Activated CD8-positive, alpha-beta memory T cell treated with anti-CD3 and anti-CD28 coated beads for 24 hours (primary cell): ENCODE measurements at places on chromosomes 6 and 20.
A peak's percentile ranks its signal among the peaks of the same experiment; 100 is the strongest.

DNA sequence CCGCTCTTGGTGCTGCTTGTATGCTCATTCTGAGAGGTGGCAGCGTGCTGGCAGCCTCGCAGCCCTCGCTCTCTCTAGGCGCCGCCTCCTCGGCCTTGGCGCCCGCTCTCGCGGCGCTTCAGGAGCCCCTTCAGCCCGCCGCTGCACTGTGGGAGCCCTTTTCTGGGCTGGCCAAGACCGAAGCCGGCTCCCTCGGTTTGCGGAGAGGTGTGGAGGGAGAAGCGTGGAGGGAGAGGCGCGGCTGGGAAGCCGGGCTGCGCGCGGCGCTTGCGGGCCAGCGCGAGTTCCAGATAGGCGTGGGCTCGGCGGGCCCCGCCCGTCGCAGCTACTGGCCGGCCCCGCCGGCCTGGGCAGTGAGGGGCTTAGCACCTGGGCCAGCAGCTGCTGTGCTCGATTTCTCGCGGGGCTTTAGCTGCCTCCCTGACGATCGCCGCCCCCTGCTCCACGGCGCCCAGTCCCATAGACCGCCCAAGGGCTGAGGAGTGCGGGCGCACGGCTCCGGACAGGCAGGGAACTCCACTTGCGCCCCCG, 19.5 kb upstream of the FAM8A1 start:
- DNase-seq, result peak; percentile 69

DNA sequence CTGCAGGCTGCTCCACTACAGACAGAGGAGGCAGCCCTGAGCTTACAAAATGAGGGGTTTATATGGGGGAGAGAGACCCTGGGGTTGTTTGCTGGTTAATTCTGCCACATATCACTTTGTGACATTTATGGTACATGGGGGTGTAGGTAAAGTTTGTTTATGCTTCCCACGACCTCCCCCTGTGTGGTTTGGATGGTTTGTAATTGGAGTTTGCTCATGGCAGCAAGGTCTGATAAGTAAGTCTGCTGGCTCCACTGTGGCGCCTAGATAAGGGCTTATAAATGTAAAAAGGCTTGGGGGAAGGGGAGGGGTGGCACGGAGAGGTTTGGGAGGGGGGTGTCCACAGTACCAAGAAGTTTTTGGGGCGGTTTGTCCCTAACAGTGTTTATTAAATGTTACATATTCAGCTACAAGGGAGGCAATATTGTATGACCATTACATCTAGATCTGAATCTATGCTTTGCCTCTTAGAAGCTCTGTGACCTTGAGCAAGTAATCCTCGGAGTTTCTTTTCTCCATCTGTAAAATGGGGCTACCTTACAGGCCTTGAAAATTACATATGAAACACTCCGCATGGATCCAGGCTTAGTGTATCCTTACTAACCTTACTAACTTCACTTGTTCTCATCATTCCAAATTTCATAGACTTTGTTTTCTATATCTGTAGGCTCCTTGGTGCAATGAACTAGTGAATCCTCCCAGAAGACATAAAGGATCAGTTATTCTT, 204.8 kb upstream of the NOX3 start:
- no peak for DNase-seq

GRCh38 chr20:2658414-2659354, 5.3 kb downstream of the IDH3B start:
- DNase-seq, result peak; percentile 74

DNA sequence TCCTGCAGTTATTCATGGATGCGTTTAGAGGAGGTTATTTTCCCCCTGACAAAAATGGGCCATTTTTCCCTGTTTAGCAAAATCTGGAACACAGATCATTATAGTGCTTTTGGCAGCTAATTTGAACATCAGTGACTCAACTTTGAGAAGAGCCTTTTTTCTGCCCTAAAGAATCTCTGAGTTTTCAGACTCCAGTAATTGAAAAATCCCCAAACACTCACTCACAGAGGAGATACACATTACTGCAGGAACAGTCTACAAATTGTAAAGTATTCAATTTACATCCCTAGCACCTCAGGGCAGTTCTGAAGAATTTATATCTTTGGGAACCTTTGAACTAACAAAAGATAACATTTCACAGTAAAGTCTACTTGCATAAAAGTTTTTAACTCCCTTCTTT, 966.6 kb upstream of the SLC35B3 start:
- DNase-seq, result no peak

- DNase-seq, result no peak
Measured at GRCh38 chr6:11606332-11606731, 68.8 kb downstream of the TMEM170B start.

DNA sequence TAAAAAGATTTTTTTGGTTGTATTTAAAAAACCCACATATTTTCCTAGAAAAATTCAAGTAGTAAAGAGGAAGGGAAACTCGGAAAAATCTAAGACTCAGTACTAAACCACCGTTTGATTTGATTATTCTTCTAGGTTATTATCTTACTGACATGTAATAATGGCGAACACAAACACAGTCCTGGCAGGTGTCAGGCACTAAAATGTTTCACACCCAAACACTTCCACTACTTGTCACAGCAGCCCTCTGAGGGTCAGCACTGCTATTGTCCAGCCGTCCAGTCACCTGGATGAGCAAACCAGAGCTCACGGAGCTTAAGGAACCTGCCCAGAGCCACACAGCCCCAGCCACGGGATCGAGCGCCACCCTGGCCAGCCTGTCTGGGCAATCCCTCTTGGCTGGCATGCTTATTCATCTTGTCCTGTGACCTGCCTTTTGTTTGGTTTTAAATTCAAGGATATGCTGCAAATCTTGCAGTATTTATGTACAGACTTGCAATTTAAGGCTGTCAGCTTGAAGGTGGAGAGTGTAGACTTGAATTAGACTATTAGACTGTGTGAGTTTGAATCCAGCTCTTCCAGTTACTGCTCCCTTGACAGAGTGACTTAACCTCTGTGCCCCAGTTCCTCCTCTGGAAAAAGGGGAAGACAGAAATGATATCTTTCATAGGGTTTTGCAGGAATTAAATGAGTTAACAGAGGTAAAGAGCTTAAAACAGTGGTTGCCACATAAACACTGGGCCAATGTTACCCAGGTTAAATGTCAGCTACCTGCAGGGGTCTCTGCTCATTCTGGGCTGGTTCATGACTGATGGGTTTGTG, 82.2 kb downstream of the CDYL start:
- no peak for DNase-seq

DNA sequence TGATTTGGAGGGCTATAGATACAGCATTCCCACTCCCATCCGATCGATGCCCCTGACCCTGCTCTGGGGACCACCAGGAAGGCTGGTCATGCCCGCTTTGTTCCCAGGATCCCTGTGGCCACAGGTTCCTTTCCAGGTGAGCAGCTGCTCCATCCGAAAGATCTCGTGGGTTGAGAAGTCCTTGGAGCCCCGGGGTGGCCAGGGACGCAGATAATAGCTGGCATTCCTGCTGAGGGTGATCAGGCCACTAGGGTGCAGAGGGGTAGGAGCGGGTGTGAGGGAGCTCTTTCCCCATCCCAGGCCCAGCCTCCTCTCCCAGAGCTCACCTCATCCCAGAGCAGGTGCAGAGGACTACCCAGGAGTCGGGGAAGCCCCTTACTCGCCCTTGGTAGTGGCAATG, 7.4 kb downstream of the ADAM33 start:
- DNase-seq, result no peak

GRCh38 chr20:953742-954141, 37.6 kb upstream of the ANGPT4 start:
- no peak for DNase-seq

- DNase-seq, result no peak
Measured at GRCh38 chr6:5315881-5316280, 54.6 kb downstream of the FARS2 start.

GRCh38 chr6:113619077-113619476, 238.1 kb upstream of the MARCKS start:
- no peak for DNase-seq

GRCh38 chr20:21615617-21616080, 89.8 kb upstream of the PAX1 start:
- DNase-seq, result peak; percentile 69

DNA sequence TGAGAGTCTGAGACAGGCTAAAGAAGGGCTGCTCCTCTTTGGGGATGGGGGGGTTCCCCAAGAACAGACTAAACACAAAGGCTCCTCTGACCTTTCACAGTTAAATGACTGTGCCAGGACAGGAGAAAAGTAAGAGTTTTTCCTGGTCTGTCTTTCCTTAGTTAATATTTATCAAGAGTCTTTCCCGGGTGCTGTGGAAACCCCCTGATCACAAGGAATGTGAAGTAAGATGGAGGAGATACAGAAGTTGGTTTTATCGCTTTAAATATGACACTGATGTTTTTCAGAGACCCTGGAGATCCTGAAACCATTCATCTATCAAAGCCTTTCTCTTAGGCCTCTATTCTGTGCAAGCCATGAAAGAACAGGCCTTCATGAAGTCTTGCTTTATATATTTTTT, 105.8 kb downstream of the RNF144B start:
- no peak for DNase-seq

- DNase-seq, result no peak
Measured at GRCh38 chr6:131838051-131838450, 30.2 kb downstream of the ENPP1 start.

- DNase-seq, result no peak
Measured at GRCh38 chr20:2619961-2620595, 32.4 kb upstream of the NOP56 start.

- DNase-seq, result no peak
Measured at GRCh38 chr6:138428944-138429598, 25.0 kb downstream of the HEBP2 start.

DNA sequence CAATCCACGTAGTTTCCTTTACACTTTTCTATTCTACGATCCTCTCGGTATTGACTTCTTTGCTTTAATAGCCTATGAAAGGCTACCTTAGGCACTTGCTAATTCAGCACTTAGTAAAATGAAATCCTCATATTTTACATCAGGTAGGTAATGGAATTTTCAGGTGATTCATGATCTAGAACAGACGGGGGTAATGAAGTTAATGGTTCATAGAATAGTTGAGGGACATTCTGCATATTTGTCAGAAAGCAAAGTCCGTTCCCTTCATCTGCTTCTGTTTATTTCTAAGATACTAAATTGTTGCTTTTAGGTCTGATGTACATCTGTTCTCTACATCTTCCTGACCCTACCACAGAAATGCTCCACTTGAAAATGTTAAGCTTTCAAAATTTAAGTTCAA, 431.7 kb downstream of the CDKAL1 start:
- DNase-seq, result no peak

DNA sequence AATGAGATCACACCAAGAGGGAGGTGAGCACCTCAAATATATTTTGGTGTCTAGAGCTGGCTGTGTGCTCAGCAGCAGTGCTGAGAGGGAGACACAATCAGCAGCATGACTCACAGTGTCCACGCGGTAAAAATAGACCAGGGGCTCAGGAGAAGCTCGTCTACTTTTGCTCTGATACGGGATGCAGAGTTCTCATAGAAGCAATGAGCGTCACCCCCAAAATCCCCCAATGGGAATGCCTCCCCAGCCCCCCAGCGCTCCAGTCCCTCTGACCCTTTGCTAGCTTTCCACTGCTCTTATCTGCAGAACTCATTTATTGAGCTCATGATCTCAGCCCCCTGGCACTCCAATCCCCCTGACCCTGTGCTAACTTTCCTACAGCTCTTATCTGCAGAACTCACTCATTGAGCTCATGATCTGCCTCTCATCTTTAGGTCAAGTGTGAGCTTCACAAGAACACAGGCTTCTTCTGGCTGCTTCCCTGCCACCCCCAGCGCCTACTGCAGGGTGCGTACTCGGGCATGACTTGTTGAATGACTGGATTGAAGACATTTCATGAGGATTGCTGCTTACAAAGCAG, 34.0 kb downstream of the SYNDIG1 start:
- no peak for DNase-seq

DNA sequence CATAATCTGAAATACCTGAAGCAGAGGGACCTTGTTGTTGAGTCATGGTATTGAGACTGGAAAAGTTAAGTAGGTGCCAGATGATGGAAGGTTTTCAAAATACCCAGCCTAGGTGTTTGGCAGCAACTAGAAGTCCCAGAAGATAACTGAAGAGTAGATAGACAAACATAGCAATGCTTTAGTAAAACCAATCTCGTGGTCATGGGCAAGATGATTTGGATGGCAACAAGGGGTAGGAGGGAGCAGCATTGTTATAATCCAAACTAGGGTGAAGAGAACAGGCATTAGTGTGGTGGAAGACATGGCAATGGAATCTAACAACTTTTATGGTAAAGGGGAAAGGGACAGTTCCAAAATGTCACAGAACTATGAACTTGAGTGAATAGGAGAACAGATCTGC, 2.3 kb downstream of the FILIP1 start:
- no peak for DNase-seq

DNA sequence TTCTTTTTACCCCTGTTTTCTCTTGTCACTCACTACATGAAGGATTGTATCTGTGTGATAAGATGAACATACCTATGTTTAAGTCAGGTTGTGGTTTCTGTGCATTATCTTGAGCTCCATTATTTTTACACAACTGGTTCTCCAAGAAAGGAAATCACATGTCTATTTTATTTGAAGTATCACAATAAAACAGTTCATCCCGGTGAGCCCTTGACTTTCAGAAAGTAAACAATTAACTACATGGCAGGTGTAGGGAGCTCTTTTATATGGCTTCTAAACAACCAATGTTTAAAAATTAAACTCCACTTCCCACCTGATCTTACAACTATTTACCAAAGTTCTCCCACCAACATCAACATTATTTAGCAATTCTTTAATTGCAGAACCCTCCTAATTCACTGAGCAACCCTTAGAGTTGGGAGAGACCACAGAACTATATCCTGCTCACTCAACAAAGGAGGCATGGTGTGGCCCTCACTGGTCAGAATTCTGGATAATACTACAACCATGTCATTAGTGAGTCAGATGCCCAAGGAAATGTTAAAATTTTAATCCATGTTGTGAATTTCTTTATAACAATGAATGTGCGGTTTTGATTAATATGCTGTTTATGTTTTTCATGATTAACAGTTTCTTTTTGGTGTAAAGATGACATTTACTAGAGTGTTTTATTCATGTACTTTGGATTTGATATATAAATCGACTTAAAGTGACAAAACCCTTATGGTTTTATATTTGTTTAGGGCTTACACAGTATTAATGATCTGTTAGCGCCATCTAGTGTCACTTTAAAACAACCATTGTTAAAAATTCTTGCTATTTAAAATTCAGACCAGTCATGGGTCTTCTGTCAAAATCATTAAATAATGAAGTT, 50.0 kb upstream of the SCGN start:
- no peak for DNase-seq

- DNase-seq, result no peak
Measured at GRCh38 chr6:14770572-14770971, 475.3 kb upstream of the JARID2 start.

DNA sequence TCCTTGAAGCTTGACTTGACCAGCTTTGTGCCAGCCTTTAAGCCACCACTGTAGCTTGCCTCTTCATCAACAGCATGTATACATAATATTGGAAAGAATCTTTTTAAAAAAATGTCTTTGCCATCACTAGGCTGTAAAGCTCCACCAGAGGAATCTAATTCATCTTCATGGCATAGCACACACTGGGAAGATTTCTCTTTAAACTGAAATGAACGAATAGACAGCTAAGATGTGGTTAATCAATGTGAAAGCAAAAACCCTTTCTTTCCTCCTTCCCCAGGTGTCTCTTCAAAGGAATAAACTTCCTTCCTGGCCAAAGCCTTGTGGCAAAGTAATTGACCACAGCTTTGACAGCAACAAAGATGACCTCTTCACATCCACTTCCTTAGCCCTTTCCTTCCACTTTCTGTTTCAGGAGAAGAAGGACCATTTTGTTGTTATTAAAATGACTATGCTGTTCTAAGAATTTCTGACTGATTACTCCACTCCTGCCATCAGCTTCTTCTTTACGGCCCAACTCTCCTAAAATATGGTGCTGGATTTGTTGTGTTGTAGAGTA, 428.7 kb upstream of the SOX4 start:
- no peak for DNase-seq
